ENCODE measurements at places on chromosomes 5 and 9.

GRCh38 chr5:175659546-175660253, 1.8 kb downstream of the HRH2 start:
- no peak for DNase-seq

- DNase-seq = no peak
Observed at GRCh38 chr9:120191141-120191540, 388.8 kb downstream of the CDK5RAP2 start.

DNA sequence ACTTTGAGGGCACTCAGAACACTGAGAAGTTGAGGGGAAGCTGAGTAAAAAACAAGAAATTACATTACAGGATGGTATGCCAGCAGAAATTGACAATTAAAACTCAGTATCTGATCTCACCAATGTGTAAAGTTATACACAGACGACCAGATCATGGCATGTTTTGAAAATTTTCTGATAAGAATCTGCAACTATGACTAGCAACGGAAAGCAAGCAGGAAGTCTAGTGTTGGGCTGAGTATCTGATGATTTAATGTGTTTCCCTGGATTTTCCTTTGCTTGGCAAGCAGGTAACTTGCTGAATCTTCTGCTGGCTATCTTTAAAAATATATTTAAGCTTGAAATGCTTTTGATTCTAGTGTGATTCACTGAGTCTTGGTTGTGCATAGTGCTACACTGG, 5.2 kb upstream of the GCNT4 start:
- no peak for DNase-seq

- no peak for DNase-seq
Observed at GRCh38 chr5:135487839-135488514, 35.8 kb upstream of the TIFAB start.

GRCh38 chr5:3650320-3650719, 54.7 kb downstream of the IRX1 start:
- DNase-seq = no peak

Measured in activated T-helper 1 cell treated with anti-CD3 and anti-CD28 coated beads, Interleukin-2, amount 50 U/mL, for 16 hours (primary cell).